Activated CD8-positive, alpha-beta T cell treated with anti-CD3 and anti-CD28 coated beads for 36 hours (primary cell): ENCODE measurements at places on chromosomes 2 and 18.

DNA sequence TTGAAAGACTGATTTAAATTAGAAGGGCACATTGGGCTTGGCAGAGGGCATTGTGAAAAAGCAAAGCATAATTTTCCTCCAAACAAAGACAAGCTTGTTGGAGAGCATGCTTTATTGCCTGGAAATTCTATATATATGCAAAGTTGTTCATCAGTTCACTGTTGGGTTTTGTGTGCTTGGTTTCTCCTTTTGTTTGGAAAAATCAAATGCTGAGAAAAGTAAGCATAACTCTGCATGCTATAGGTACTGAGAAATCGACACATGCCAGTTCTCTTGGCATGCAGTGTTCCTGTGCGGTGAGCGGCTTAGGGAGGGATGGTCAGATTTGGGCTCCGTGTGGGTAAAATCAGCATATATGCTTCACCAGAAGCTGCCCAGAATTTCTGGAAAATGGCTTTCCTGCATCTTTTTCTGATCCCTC, 161.0 kb downstream of the RAPGEF4 start:
- no peak overlapping the region for H3K27ac ChIP-seq
- H3K4me3 ChIP-seq: no peak overlapping the region
- H3K4me1 ChIP-seq: no peaks in the 10 kb centered on the region
- H3K27me3 ChIP-seq: peaks cover 5% of the 10 kb centered on the region
- H3K36me3 ChIP-seq: no peaks in the 10 kb centered on the region

- H3K4me3 ChIP-seq: no peak overlapping the region
- peaks cover 1% of the 10 kb centered on the region for H3K27me3 ChIP-seq
- no peaks in the 10 kb centered on the region for H3K36me3 ChIP-seq
- H3K4me1 ChIP-seq: no peaks in the 10 kb centered on the region
- no peak for DNase-seq
- H3K27ac ChIP-seq: no peak overlapping the region
Measured at GRCh38 chr18:25123438-25124232, 228.3 kb downstream of the ZNF521 start.

DNA sequence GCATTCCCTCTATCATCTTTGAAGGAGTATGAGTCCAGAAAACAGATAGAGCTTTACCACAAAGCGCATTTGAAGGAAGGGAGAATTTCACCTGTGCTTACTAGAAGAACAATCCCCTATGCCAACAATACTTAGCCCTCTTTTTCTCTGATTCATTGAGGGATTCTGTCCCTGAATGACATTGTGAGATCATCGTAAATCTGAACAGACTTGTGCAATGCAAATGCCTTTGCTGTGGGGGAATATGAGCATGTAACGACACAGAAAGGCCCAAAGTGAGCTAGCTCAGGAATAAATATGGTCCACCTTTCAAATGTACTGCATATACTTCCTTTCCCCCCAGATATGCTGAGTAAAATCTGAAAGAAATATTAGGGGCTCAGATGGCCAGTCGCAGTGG, 67.6 kb downstream of the SCN1A start:
- H3K4me3 ChIP-seq: no peak overlapping the region
- H3K4me1 ChIP-seq: no peaks in the 10 kb centered on the region
- H3K27me3 ChIP-seq: peaks cover 4% of the 10 kb centered on the region
- H3K27ac ChIP-seq: no peak overlapping the region
- no peak for DNase-seq

GRCh38 chr2:83594241-83595120, 864.6 kb downstream of the SUCLG1 start:
- no peak overlapping the region for H3K4me3 ChIP-seq
- DNase-seq: no peak
- H3K27ac ChIP-seq: no peak overlapping the region
- H3K27me3 ChIP-seq: no peaks in the 10 kb centered on the region
- no peaks in the 10 kb centered on the region for H3K36me3 ChIP-seq

- no peak overlapping the region for H3K4me3 ChIP-seq
- DNase-seq: no peak
- H3K27ac ChIP-seq: no peak overlapping the region
- no peaks in the 10 kb centered on the region for H3K4me1 ChIP-seq
Measured at GRCh38 chr2:85234868-85235267, 92.9 kb downstream of the TGOLN2 start.

DNA sequence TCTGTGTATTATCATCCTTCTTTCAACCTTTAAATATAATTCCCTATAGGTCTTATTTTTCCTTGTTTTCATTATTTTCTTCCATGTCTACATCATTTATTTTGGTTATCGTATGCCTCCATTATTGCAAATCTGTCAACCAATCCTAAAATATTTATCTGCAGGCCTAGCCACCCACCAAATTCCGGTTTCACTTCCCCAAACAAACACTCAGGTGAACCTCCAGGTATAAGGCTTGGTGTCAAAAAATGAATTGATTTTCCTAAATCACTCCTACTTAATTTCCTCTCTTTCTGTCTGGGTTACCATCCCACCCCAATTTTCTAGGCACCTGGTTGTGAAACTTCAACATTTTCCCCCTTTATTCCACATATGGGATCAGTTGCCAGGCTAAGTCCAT, 111.9 kb upstream of the LINC00305 start:
- H3K4me1 ChIP-seq: no peaks in the 10 kb centered on the region
- H3K27me3 ChIP-seq: no peaks in the 10 kb centered on the region
- DNase-seq: no peak
- no peak overlapping the region for H3K27ac ChIP-seq
- no peaks in the 10 kb centered on the region for H3K36me3 ChIP-seq

GRCh38 chr2:145136702-145137101, 616.8 kb upstream of the ZEB2 start:
- no peaks in the 10 kb centered on the region for H3K27me3 ChIP-seq
- no peaks in the 10 kb centered on the region for H3K4me1 ChIP-seq

GRCh38 chr2:84654414-84654813, 138.1 kb downstream of the DNAH6 start:
- H3K4me3 ChIP-seq: no peak overlapping the region
- H3K36me3 ChIP-seq: peaks cover 18% of the 10 kb centered on the region
- no peak overlapping the region for H3K27ac ChIP-seq
- peaks cover 57% of the 10 kb centered on the region for H3K4me1 ChIP-seq
- no peaks in the 10 kb centered on the region for H3K27me3 ChIP-seq

- peaks cover 2% of the 10 kb centered on the region for H3K36me3 ChIP-seq
- H3K4me1 ChIP-seq: peaks cover 15% of the 10 kb centered on the region
- no peaks in the 10 kb centered on the region for H3K27me3 ChIP-seq
Measured at GRCh38 chr2:128280901-128281321, 37.8 kb downstream of the HS6ST1 start.

DNA sequence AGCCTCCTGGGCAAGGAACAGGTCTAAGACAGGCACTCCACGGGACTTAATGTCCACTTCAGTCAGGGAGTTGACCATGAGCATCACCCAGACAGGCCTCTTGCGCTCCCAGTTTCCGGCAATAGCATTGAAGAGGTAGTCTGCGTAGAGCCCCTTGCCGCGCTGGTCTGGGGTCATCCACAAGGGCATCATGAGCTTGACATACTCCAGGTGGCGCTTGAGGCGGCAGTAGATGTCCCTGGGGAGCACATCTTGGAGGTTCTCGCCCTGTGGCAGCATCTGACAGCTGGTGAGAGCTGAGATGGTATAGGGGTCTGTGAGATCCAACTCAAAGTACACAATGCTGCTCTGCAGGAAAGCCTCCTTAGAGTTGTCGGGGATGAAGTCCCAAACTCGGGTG, 10.6 kb downstream of the TRABD2A start:
- peak overlapping the region; percentile 37 for H3K27ac ChIP-seq
- H3K4me1 ChIP-seq: peaks cover 77% of the 10 kb centered on the region
- H3K27me3 ChIP-seq: no peaks in the 10 kb centered on the region
- H3K4me3 ChIP-seq: no peak overlapping the region

- H3K36me3 ChIP-seq: no peaks in the 10 kb centered on the region
- H3K4me1 ChIP-seq: no peaks in the 10 kb centered on the region
- no peak overlapping the region for H3K27ac ChIP-seq
- H3K4me3 ChIP-seq: no peak overlapping the region
- peaks cover 12% of the 10 kb centered on the region for H3K27me3 ChIP-seq
Measured at GRCh38 chr18:3869848-3870247, 419.9 kb downstream of the TGIF1 start.

GRCh38 chr2:12081481-12082210, 335.2 kb downstream of the LPIN1 start:
- H3K4me3 ChIP-seq: no peak overlapping the region
- H3K27me3 ChIP-seq: no peaks in the 10 kb centered on the region
- no peaks in the 10 kb centered on the region for H3K36me3 ChIP-seq
- peak; percentile 19 for DNase-seq

DNA sequence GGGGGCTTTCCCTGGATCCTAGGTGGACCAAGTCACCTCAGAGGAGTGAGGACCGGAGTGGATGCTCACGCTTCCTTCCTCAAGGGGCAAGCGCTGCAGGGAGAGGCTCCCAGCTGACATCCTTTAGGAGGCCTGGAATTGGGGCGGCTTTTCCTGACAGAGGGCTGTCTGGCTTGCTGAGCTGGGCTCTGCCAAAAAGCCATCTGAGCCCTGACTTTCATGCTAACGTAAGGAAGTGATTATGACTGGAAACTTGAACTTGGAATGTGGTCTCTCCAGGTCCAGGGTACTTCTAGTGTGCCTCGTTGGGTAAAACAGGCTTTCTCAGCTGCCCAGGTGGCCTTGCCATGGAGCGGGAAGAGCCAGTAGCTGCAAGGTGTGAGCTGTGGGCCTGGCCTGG, 268.3 kb upstream of the SPRED2 start:
- no peaks in the 10 kb centered on the region for H3K4me1 ChIP-seq
- H3K27me3 ChIP-seq: peaks cover 17% of the 10 kb centered on the region

- no peaks in the 10 kb centered on the region for H3K36me3 ChIP-seq
- no peak within 1 kb of the TSS for H3K27ac ChIP-seq
- DNase-seq: peak; percentile 13
- H3K27me3 ChIP-seq: peaks cover 59% of the 10 kb centered on the region
Measured at GRCh38 chr2:235493775-235494715, at the start of gene AGAP1. Gene AGAP1 (plus strand): TSS chr2:235494043.

DNA sequence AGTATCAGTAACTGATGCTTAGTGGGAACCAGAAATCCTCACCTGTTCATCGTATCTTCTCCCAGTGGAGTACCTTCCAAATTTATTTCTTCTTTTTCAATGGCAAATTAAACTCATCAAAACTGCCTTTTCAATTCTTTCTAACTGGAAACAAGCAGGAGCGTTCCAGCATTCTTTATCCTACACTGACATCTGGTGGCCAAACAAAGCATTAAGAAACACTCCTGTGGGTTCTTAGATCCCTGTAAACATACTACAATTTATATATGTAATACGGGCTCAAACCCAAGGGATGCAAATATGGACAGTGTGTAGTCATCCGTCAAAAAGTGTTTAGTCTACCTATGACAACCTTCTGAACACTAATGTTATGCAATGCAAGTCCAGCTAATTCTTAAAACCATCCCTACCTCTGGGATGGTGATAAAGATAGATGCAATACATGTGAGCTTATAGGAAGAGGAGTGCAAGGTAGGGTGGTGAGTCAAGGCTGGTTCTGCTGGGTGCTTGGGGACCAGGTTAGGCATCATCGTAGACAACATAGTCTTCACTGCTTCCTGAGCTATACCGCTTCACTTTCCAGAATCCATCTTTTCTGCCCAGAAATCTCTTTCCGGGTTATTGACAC, 375.0 kb downstream of the CTNNA2 start:
- H3K4me1 ChIP-seq: no peaks in the 10 kb centered on the region
- H3K27me3 ChIP-seq: peaks cover 3% of the 10 kb centered on the region
- DNase-seq: peak; percentile 16
- H3K27ac ChIP-seq: no peak overlapping the region
- H3K4me3 ChIP-seq: no peak overlapping the region
- no peaks in the 10 kb centered on the region for H3K36me3 ChIP-seq

- no peaks in the 10 kb centered on the region for H3K27me3 ChIP-seq
- no peak for DNase-seq
- H3K4me3 ChIP-seq: no peak overlapping the region
- H3K36me3 ChIP-seq: no peaks in the 10 kb centered on the region
- H3K4me1 ChIP-seq: no peaks in the 10 kb centered on the region
- H3K27ac ChIP-seq: no peak overlapping the region
Measured at GRCh38 chr2:220228310-220229006, 601.0 kb downstream of the SLC4A3 start.

GRCh38 chr18:34493566-34494358, 216.3 kb upstream of the DTNA start:
- peak; percentile 33 for DNase-seq
- H3K27ac ChIP-seq: no peak overlapping the region
- H3K4me3 ChIP-seq: no peak overlapping the region
- peaks cover 4% of the 10 kb centered on the region for H3K4me1 ChIP-seq

DNA sequence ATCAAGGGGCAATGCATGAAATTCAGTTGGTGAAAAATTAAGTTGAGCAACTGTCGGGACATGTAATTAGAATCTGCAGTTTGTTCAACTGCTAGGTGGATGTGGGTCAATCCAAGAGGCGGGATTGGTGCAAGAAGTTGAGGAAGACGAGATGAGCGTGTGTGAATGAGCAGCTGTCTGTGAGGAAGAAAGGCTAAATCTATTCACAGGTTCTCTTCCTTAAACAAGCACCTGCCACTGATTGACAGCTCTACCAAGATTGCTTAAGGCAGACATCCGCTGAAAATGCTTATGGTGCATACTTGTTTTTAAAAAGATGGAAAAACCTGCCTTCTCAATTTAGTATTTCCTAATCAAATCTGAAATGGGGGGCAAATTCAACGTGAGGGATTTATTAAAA, 323.4 kb upstream of the THUMPD2 start:
- H3K4me3 ChIP-seq: no peak overlapping the region
- no peaks in the 10 kb centered on the region for H3K36me3 ChIP-seq
- H3K4me1 ChIP-seq: no peaks in the 10 kb centered on the region

- DNase-seq: no peak
- H3K27ac ChIP-seq: no peak overlapping the region
- no peaks in the 10 kb centered on the region for H3K27me3 ChIP-seq
Measured at GRCh38 chr2:234334151-234334550, 162.7 kb downstream of the ARL4C start.

DNA sequence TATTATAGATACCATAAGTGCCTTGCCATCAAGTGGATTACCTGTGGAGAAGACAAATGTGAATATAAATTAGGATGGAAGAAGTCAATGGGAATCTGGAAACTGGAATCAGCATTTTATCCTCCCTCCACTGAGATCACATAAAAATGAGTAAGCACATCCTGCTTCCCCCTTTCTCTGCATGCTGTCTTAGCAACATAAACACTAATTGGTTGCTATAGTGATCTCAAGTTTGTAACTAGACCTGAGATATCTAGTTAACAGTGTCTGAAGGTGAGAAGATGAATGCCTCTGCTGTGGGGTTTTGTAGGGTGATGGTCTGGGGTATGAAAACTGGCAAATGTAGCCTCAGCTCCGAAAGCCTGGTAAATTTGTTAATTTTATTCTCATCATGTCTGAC, 1357.5 kb upstream of the CELF4 start:
- DNase-seq: no peak
- H3K36me3 ChIP-seq: no peaks in the 10 kb centered on the region
- H3K27me3 ChIP-seq: peaks cover 1% of the 10 kb centered on the region

- no peak for DNase-seq
- no peak overlapping the region for H3K27ac ChIP-seq
- H3K36me3 ChIP-seq: no peaks in the 10 kb centered on the region
Measured at GRCh38 chr2:1945819-1946218, 201.5 kb upstream of the PXDN start.

- H3K4me1 ChIP-seq: peaks cover 98% of the 10 kb centered on the region
- H3K4me3 ChIP-seq: peak overlapping the region; percentile 30
Measured at GRCh38 chr2:98479959-98480524, 35.4 kb downstream of the INPP4A start.
